ENCODE measurements at places on chromosomes 7 and 10.
A peak's percentile ranks its signal among the peaks of the same experiment; 100 is the strongest.

- no peak for DNase-seq
Measured at GRCh38 chr7:107152011-107152410, 16.8 kb upstream of the HBP1 start.

- DNase-seq, result no peak
Measured at GRCh38 chr10:86325158-86325557, 41.4 kb downstream of the GRID1 start.

GRCh38 chr7:138520742-138521141 lies 60.7 kb downstream of the TRIM24 start:
- no peak for DNase-seq

DNA sequence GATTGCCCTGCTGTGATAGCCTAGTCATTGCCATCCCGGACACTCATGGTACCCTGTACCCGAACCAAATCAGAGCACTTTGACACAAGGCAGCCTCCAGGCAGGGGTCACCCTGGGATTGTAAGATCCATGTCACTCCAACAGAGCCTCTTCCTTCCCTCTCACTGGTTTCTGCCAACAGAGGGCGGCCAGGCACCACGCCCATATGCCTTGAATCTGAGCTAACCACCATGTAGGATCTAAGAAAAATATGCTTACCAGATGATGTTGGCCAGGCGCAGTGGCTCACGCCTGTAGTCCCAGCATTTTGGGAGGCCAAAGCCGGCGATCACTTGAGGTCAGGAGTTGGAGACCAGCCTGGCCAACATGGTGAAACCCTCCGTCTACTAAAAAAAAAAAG lies 389.2 kb upstream of the KLF6 start:
- peak; percentile 29 for DNase-seq

GRCh38 chr7:25031432-25031831 lies 51.5 kb upstream of the OSBPL3 start:
- DNase-seq, result no peak

DNA sequence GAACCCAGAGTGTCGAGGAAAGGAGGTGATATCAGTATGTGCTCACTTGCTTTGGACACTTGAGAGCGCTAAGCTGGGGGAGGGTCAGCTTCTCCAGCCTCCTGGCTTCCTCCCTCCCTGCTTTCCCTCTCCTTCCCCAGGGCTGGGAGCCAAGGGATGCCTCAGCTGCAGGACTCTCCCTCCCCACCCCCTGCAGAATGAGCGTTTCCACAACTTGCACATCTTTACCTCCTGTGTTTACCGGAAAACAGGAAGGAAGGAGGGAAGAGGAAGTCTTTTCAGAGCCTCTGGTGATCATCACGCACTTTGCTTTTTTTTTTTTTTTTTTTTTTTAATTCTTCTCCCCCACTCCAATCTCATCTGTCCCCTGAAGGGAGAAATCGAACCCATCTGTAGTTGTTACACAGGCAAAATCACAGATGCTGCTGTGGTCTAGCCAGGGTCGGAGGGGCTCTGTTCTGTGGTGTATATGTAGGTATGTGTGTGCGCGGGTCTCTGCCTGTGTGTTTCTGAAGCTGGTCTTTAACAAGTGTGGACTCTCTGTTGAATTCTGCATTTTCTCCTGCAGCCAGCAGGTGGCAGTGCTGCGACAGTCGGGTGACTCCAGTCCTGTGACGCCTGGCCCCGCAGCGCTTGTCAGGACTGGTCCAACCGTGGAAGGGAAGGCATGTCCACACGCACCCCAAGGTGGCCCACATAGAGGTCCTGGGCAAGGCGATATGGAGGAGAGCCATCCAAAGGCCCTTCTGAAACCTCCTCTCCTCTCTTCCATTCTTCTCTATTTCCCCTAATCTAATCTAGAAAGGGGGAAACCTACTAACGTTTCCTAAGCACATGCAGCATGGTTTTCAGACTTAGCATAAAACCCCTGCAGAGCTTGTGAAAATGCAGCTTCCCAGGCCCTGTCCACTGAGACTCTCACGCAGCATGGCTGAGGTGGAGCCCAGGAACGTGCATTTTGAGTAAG lies 257.6 kb downstream of the PLXNA4 start:
- DNase-seq, result peak; percentile 75
